ENCODE measurements at places on chromosomes 7 and 10.

DNA sequence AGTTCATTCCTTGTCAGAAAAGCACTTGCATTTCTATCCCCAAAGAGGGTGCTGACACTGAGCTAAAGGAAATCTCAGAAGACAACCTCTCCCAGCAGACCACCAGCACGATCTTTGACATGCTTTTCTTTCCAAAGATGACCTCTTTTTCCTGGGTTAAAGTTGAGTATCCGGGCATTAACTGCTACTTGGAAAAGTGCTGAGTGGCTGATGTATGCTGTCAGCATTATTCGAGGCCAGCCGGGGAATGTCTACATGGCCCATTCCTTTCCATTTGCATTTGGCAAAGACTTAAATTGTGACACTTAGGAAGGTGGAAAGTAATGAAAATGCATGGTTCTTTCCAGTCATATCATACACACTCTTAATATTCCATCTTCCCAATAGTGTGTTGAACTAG lies 90.6 kb upstream of the SKAP2 start:
- no peak for DNase-seq

DNA sequence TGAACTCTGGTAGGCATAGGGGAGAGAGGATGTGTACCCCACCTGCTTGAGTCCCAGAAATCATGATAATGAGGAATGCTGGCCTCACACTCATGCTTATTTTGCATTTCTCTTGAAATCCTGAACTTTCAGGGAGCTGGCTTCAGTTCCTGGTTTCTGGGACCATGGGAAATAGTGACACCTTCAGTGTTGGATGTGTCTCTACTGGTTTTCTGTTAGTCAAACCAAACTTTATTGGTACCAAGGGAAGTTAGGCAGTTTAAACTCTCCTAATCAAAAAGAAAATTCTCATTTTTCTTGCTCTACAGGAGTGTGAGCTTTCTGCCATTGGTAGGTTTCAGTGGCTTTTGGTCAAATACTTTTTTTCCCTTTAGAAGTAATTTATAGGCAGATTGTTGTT lies 11.8 kb upstream of the PCGF5 start:
- no peak for DNase-seq

- no peak for DNase-seq
These were observed 98.0 kb downstream of the ZMIZ1 start for GRCh38 chr10:79166741-79167140.

GRCh38 chr10:71998119-71998839 lies 34.1 kb downstream of the CHST3 start:
- DNase-seq: no peak

GRCh38 chr10:100229819-100230422 lies 525 bp upstream of the CHUK start:
- no peak for DNase-seq

DNA sequence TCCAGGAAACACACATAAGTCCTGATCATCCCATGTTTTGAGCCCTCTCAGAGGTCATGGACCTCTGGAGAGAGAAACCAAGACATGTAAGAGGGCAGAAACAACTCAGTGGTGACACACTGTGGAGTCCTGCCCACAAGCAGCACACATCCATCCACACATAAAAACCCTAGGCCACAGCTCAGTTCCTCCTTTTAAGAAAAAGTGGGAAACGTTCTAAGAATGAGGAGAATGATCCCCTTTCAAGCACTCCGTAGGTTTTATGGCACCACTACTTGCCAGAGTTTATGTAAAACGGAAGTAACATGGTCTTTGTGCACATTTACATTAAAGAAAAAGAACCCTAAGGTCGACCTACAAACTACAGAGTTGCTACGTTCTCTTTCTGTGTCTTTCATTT lies 19.9 kb downstream of the ATAD1 start:
- no peak for DNase-seq

DNA sequence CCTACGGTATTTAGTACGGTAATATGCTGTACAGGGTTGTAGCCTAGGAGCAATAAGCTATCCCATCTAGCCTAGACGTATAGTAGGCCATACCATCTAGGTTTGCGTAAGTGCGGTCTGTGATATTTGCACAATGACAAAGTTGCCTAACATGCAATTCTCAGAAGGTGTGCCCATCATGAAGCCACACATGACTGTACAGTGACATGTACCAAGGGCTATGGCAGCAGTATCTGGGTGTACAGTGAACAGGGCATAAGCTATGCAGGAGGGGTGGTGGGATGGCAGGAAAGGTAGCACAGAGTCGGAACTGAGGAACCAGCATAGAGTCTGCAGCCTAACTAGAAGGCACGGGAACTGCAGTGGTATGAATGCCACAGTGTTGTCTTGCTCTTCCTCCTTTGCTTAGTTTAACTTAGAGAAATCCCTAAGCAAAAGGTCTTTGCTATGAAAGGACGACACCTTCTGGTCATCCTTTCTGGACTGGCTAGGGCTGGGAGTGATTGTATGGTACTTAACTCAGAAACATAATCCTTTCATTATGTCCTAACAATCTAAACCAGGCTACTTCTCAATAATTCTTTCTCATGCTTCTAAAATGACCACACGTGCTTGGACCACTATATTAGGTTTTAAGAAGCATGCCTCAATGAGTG lies 93.5 kb downstream of the DYNC1I1 start:
- DNase-seq: no peak

- DNase-seq: no peak
These were observed 90.5 kb downstream of the PLXNA4 start for GRCh38 chr7:132485600-132486273.

DNA sequence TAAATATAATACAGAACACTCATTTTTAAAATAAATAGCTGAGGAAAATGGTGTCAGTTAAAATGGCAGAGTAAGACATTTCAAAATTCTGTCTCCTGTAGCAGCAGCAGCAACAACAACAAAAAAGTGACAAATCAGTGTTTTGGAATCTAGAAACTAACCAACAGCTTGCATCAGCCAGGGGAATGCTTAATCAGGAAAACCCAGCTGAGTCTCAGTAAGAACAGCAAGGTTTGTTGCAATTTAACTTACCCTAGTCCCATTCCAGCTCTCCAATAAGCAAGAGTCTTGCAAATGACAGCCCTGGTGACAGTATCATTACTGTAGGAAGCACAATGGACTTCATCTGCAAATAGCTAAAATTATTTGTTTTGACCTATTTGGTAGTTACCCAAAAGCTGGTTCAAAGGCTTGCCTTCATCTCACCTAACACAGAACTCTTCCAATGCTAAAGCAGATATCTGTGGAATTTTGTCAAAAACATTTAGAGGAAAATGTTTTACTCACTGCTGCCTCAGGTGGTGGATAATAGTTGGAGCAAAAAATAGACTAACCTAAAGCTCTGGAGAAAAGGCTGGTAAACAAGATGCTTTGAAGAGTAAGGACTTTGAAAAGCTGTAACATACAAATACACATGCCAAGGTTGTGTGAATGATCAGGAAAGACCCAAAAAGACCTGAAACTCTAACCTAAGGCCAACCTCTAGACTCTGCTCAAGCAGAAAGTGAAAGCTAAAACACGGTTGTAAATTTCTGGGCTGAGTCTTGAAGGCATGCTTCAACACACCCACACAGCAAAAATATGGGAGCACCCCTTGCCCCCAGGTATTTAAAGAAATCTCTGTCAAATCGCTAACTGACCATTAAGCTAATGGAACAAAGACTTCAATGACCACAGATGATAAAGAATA lies 9.9 kb upstream of the ARHGAP22 start:
- no peak for DNase-seq

GRCh38 chr7:16365177-16365576 lies 56.2 kb downstream of the CRPPA start:
- DNase-seq: no peak

GRCh38 chr7:1053002-1053411 lies 8.7 kb downstream of the GPR146 start:
- no peak for DNase-seq

DNA sequence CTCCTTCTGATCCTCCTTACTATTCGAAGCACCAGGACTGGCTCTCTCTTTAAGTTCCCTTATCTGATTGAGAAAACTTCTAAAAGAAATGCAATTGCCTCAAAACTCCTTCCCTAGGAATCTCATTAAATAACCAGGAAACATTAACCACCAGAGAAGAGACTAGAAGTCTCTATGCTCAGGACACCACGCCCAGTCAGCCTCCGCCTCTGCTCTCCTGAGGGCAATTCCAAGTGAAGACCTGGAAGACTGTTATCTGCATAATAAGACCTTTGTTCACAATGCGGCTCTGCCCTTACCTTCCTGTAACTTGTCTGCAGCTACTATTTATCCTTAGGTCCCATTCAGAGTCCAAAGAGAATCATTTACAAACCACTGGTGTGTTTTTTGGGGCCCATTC lies 78.8 kb downstream of the ELMO1 start:
- DNase-seq: no peak

- no peak for DNase-seq
These were observed 26.8 kb downstream of the BET1 start for GRCh38 chr7:93977211-93977950.
